Activated T-helper 1 cell treated with anti-CD3 and anti-CD28 coated beads, Interleukin-12 subunit alpha, Interleukin-12 subunit beta, Interleukin-2, Interleukin-4 antibody, amounts not matched to agents 30 ng/mL and 10 ng/mL and 1 ng/mL, durations not matched to agents 14 hours and 24 hours and 36 hours (primary cell): ENCODE measurements at places on chromosomes 5 and 9. TPM values are rescaled to one million over a fixed set of nuclear protein-coding genes. Genes with fewer than 3 reads are reported as not detected.

PAEP gene
- total RNA-seq = not detected in 2 replicates

JAK2 gene
- 30.8 and 32.0 TPM in 2 replicates for total RNA-seq

OR2K2 gene
- total RNA-seq = not detected in 2 replicates

CDKN2B-AS1 gene
- total RNA-seq = 1.2 and 1.4 TPM in 2 replicates

TMEM252 gene
- not detected in 2 replicates for total RNA-seq

TERT gene
- total RNA-seq = 12.3 and 12.5 TPM in 2 replicates

FAXDC2 gene
- not detected in 2 replicates for total RNA-seq

- DNase-seq = no peak
Measured at GRCh38 chr9:115847216-115847615, 306.4 kb upstream of the PAPPA start.

DNA sequence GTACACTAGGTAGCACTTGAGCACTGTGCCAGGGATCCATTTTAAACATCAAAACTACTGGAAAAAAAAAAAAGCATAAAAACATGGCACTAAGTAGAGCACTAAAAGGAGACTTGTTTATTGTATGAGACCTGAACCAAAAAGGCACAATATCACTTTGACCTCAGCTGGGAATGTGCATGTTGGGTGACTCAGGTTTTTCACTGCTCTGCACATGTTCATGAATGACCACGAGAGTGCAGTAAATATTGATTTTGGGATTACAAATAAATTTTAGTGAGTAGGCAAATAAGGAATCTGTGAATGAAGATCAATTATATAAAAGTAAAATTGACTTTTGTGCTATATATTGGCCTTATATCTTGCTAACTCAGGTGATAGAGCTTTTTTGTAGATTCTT, 11.8 kb downstream of the RMI1 start:
- no peak for DNase-seq

GRCh38 chr5:68217528-68217927, 2.0 kb downstream of the PIK3R1 start:
- DNase-seq = no peak

DNA sequence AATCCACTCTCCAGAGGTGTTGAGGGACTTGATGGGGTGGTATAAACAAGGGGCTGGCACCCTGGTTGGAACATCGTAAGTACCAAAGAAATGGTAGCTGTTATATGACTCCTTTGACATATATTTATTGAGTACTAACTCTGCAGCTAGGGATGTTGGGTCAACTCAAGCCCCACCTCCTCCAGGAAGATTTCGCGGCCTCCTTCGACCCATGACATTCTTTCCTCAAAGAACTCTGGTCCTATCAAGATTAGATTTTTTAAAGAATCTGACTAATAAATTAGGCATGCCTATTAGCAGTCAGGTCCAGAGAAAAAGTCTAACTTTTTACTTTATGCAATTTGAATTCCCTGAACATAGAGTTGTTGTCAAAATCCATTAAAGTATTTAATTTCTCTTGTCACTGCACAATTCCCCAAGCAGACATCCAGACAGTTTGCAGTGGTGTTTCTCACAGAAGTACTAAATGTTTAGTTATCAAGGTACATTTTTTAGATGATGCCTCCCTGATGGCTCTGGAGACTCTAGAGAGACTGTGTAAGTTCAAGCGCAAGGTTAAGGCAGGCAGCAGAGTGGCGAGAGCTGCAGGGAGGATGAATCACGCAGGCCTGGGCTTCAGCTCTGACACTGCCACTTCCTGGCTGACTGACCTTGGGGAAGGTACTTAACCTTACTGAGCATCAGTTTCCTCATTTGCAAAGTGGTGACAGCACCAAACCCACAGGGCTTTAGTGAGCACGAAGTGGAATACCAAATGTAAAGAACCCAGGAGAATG, 209.6 kb downstream of the TTLL11 start:
- DNase-seq = no peak

GRCh38 chr9:134178768-134179551, 14.6 kb upstream of the RNU6ATAC start:
- no peak for DNase-seq

- DNase-seq = no peak
Measured at GRCh38 chr5:140565024-140565779, 574 bp downstream of the SLC35A4 start.

GRCh38 chr5:175623088-175623487, 34.8 kb upstream of the HRH2 start:
- DNase-seq = no peak

GRCh38 chr9:136564379-136564988, 18.6 kb upstream of the NOTCH1 start:
- DNase-seq = no peak

- no peak for DNase-seq
Measured at GRCh38 chr9:91075279-91075678, 273.7 kb downstream of the SYK start.

GRCh38 chr9:24451346-24451745, 94.4 kb downstream of the IZUMO3 start:
- DNase-seq = no peak

GRCh38 chr9:136024696-136025316, 63.6 kb upstream of the UBAC1 start:
- no peak for DNase-seq

DNA sequence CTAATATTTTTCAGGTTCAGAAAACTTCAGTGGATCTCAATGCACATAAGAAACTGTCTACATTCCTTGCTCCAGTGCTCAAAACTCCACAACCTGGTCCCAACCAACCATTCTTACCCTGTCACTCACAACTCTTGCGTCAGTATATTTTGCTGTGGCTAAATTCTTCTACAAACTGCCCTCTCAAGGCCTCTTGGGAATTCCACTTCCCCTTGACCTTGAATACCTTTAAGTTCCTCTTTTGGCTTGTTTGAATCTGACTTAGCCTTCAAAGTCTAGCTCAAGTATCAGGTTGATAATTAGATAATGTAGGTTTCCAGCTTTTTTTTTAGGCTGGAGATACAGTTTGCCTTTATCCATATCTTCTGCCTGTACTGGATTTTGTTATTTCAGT, 128.3 kb downstream of the SLF1 start:
- DNase-seq = no peak

DNA sequence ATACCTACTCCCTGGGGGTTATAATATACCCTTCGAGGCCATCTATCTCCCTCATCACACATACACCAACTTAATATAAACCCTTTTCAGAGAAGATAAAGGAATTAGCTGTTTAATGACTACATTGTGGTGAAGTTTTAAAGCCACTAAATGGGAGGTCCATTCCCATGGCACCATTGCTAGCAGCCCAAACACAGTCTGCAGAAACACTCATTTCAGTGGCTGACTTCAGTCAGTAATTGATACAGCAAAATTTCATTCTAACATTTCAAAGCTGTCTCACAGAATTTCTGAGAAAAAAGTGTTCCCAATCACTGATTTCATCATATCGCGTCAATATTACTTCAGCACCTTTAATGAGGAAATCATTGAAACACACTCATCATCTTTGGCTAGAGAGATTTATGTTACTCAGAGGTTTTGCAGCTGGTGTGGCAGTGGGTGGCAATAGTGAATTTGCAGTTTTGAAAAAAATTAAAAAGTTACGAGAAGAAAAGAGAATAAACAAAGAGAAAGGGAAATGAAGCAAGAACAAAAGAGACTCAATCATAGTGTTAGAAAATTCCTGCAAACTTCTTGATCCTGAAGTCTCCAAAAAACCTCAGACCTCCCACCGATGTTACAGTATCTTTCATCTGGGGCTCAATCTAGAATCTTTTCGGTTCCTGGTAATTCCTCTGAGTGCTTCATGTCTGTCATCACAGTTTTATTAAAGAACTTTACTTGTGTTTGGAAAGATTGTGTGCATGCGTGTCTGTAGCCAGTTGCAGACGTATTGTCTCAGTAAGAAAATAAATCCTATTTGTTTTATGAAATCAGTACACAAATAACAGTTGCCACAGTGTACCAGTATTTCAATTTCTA, 105.0 kb downstream of the ERCC6L2 start:
- no peak for DNase-seq

- DNase-seq = no peak
Measured at GRCh38 chr9:22065431-22066200, 56.5 kb upstream of the CDKN2B start.
